ENCODE measurements at places on chromosomes 3 and 15.

GRCh38 chr15:33243869-33244268 is 49.4 kb upstream of the FMN1 start:
- DNase-seq: no peak

- no peak for DNase-seq
Observed at GRCh38 chr3:173930251-173930650, 532.7 kb downstream of the NLGN1 start.

GRCh38 chr15:61479613-61480012 is 250.5 kb upstream of the RORA start:
- no peak for DNase-seq

DNA sequence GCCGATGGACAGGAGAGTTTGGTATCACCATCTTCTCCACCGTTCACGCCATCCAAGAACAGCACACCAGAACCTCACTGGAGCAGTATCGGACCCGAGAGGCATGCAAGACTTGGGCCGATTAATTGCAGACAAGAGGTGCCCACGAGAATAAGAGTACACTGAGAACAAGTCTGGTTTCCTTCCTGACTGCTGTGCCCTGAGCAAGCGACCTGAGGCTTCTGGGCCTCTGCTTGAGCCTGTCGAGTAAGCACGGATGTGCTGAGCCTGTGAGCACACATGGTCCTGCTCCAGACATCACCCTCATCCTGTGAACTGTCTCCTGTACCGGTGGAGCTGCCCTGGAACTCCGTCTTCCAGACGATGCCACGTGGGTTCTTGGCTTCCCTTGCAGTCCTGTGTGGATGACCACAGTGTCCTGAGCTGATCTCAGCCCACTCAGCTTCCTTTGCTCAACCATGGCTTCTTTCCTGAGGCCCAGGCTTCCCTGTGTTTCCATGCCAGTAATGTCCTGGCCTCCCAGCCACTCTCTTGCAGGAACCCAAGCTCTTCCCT is 34.3 kb upstream of the SNRPA1 start:
- no peak for DNase-seq

- no peak for DNase-seq
Observed at GRCh38 chr3:71186801-71187200, 396.7 kb downstream of the FOXP1 start.

- DNase-seq: no peak
Observed at GRCh38 chr3:175002732-175003143, 143.6 kb downstream of the NAALADL2 start.

DNA sequence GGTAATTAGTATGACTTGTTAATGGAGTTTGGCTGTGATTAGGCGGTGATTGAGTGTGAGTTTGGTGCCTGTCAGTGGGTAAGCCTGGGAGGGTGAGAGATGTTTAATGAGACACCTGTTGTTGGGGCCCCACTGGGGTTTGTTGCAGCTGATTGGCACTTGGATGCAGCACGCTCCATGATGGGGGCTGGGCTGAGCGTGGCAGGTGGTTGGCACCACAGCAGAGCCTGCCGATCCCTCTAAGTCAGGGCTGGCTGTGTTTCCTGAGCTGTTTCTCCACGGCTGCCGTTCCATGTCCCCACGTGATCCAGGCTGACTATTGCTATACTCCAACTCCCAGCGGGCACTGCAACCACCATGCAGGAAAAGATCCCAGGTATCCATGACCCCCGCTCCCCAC is 93.5 kb upstream of the ARRDC4 start:
- DNase-seq: no peak

DNA sequence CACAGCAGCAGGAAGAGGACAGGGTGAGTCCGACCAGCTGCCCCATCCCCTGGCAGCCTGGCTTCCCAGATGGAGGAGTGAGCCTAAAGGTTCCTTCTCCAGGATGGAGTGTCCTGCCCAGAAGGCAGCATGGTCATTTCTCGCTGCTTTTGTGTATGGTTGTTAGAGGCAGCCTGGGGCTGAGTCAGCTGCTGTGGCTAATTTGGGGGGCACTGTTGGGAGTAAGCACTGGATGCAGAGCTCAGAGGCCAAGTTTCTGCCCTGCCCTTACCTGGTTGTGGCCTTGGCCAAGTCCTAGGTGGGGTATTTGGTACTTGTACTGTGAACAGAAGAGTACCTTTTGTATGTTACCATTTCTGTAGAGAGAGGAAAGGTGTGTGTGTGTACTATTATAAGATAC is 78.6 kb downstream of the ADAMTS7 start:
- DNase-seq: no peak

DNA sequence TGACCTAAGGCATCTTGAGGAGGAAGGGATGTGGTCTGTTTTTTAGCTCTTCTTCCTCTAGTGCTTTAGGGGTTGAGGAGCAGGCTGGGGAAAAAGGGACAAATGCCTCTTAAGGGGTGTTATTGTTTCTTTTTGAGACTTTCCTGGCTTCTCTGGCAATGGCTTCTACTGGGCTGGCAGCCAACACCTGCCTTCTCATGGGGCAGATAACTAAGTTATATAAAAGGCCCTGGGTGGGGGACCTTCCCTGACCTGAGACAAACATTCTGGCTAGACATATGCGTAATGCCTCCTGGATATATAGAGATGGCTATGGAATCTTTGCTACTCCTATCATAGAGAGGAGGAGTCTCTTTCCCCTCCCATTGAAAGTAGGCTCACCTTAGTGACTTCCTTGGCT is 179.2 kb upstream of the PROK2 start:
- no peak for DNase-seq

Data from iPS-NIHi11 (cell line).